Activated T-helper 1 cell treated with anti-CD3 and anti-CD28 coated beads, Interleukin-12 subunit alpha, Interleukin-12 subunit beta, Interleukin-2, Interleukin-4 antibody, amounts not matched to agents 30 ng/mL and 10 ng/mL and 1 ng/mL, durations not matched to agents 14 hours and 24 hours and 36 hours (primary cell): ENCODE measurements at places on chromosomes 12 and 14. TPM values are rescaled to one million over a fixed set of nuclear protein-coding genes. Genes with fewer than 3 reads are reported as not detected.

DNA sequence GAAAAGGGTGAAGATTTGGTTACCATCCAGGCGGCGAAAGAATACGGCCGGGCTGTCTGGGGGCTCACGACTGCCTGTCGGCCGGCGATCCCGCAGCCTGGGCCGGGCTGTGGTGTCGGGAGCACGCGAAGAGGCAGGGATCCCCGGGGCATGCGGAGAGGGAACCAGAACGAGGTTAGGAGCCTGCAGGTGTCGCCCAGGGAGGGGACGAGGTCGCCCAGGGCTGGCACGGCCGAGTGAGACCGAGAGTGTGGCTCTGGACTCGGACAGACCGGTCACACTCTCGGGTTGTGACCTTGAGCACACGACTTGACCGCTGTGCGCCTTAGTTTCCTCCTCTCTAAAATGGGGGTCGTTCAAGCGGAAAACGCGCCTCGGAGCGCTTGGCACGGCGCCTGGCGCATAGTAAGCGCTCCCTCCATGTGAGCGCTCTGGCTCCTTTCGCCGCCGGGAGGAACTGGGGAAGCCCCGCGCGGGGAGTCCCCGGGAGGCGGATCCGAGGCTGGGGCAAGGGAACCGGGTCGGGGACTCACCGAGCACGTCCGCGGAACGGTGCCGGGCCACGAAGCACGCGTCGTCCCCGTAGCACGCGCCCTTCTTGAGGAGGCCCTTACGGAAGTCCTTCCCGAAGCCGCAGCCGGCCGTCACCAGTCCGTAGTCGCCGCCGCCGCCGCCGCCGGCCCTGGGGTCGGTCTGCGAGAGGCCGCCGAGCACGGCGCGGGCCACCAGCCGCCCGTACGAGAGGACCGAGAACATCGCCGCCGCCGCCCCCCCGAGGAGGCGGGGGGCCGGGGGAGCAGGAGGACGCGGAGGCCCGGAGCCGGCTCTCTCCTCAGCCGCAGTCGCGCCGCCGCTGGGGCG, 612 bp downstream of the PPTC7 start:
- peak; percentile 77 for DNase-seq

DNA sequence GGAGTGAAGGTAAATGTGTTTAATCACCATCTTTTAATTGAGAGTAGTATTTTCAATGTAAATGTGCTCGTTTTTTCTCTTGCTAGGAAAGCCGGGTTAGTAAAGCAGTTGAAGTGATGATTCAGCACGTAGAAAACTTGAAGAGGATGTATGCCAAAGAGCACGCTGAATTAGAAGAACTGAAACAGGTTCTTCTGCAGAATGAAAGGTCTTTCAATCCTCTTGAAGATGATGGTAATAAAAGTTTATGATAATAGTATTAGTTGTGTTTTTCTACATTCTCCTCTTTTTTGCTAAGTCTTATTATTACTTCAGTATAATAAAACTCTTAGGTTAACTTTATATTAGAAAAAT, 93.9 kb downstream of the DNAI7 start:
- DNase-seq: no peak

CACNA1C gene
- 0.18 and 0.27 TPM in 2 replicates for total RNA-seq

NUBPL gene
- 12.0 and 13.7 TPM in 2 replicates for total RNA-seq
